ENCODE measurements at places on chromosomes 2 and 18.

DNA sequence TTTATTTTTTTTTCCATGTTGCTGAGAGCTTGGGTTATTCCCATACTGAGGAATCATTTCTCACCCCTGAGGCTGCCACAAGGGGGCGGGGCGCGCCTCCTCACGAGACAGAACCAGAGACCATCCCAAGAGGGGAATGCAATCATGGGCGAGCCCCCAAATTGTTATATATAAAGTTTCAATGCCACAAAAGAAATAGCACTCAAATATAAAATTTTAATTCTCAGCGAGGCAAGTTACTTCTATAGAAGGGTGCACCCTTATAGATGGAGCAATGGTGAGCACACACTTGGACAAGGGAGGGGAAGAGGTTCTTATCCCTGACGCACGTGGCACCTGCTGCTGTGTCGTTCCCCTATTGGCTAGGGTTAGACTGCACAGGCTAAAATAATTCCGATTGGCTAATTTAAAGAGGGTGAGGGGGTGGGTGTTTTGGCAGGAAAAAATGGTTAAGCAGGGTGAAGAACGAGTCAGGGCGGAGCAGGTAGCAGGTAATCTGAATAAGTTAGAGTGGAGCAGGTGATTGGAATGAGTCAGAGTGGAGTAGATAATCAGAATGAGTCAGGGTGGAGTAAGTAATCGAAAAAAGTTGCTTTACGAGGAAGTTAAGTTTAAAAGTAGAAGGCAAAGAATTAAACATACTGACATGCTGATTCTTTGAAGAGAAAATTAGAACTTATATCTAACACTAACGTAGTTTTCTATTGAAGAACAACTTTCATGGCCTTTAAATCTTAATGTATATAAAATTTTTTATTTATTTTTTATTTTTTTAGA lies 177.5 kb downstream of the MTCL1 start:
- peak; percentile 70 for DNase-seq

DNA sequence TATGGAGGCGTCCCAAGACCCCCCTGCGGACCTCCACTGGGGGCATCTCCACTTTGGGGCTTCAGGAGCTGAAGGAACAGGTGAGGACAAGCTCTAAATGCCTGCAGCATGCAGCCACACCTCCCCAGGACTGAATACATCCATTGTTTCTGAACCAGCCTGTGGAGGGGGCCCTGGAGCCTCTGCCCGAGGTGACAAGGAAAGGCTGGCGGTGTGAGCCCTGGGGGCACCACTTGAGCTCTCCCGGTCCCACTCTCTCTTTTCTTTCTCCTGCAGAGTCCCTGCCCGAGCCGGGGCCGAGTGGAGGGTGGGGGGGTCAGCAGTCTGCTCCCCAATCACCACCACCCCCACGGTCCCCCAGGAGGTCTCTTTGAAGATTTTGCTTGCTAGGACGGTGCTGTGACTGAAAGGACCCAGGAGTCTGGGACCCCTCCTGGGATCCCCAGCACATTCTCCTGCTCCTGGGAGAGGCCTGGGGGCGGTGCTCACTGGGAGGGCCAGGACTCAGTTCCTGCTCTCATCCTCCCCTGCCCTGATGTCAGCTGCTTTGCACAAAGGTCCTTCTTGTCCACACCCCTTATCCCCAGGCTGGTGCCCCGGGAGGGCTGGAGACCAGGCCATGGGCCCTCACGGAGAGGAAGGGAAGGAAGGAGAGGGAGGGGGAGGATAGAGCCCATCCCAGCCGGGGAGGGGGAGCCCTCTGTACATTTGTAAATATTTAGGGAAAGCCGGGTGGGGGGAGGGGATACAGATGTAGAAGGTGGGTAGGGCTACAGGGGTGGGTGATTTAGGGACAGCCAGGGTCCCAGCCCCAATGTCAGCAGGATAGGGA lies 5.7 kb downstream of the CHPF start:
- peak; percentile 17 for DNase-seq

- no peak for DNase-seq
Observed at GRCh38 chr2:60221098-60221497, 332.4 kb downstream of the BCL11A start.

- no peak for DNase-seq
Observed at GRCh38 chr2:151056870-151057269, 204.8 kb downstream of the RBM43 start.

DNA sequence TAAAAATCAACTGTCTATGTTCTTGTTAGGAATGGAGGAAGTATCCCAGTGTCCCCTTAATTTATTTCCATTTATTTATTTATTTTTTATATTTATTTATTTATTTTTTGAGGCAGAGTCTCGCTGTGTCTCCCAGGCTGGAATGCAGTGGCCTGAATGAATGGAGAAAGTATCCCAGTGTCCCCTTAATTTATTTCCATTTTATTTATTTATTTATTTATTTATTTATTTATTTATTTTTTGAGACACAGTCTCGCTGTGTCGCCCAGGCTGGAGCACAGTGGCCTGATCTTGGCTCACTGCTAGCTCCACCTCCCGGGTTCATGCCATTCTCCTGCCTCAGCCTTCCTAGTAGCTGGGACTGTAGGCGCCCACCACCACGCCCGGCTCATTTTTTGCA lies 34.1 kb downstream of the MIB1 start:
- DNase-seq: no peak

DNA sequence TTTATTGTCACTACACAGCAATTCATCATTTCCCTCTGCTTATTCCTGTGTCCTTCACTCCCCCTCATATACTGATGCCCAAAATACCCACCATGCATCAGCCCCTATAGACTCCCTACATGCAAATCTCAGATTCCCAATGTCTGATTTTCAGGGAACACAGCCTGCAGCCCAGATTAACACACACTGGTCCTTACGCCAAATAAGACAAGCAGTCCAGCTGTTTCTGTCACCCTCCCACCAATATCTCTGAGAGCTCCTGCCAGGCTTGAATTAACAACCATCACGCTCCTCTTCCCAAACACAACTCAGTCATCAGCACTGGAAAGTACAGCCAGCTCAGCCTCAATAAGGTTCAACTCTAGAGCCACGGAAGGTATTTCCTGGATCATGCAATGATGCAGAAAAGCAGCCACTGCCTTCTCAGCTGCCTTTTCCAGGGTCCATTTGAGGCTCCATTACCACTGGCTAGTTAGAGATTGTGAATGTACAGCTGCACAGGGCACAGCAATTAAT lies 39.0 kb upstream of the SLC35F5 start:
- DNase-seq: no peak

GRCh38 chr18:49926106-49926745 lies 112.9 kb upstream of the ACAA2 start:
- DNase-seq: no peak

DNA sequence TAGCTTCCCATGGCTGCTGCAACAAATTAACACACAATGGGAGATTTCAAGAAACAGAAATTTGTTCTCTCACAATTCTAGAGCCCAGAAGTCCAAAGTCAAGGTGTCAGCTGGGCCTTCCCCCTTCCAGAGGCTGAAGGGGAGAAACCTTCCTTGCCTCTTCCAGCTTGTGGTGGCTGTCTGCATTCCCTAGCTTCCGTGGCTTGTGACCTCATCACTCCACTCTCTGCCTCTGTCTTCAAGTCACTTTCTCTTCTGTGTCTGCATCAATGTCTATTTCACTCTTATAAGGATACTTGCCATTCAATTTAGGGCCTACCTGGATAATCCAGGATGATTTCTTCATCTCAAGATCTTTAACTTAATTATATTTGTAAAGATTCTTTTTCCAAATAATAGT lies 16.8 kb upstream of the SRBD1 start:
- DNase-seq: no peak

- no peak for DNase-seq
Observed at GRCh38 chr2:209441541-209441940, 17.7 kb downstream of the MAP2 start.

DNA sequence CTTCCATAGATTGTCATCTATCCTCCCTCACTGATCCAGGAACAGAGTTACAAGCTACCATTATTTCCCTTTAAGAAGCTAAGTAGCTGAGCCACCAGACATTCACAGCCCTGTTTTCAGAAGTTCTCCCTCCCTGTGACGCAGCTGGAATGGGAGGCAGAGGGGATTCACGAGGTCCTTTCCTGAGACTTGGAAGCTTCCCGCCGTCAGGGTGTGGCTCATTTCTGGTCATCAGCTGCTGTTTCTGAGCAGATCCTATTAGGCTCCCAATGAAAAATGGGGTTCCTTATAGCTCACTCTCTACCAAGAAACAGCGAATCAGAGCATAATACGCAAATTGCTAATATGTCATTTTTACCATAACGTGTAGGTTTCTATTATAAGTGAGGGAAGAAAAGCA lies 559.3 kb upstream of the ID2 start:
- DNase-seq: no peak

GRCh38 chr2:32504877-32505478 lies 122.9 kb upstream of the TTC27 start:
- no peak for DNase-seq

DNA sequence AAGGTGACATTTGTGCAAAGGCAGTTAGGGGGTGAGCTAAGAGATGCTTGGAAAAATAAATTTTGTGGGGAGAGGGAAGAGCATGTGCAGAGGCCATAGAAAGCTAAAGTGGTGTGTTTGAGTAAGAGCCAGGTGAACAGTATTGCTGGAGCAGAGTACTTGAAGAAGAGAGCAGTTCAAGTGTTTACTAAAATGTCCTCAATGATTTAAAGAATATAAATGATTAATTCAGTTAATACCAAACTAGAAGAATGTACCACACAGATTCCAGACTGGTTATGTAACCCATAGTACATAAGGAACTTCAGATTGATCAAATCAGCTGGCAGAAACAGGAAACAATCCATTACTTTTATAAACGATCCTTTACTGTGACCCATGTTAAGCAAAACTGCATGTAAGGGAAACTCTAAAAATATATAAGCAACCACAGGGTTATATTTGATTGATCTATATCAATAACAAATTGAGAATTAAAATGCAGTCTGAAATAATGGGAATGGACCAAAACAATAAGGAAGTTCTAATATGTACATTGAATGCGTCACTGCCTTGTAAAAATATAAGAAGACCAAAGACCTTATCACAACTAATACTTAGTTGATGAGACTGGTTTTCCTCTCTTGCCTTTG lies 76.9 kb downstream of the LDAH start:
- peak; percentile 86 for DNase-seq

DNA sequence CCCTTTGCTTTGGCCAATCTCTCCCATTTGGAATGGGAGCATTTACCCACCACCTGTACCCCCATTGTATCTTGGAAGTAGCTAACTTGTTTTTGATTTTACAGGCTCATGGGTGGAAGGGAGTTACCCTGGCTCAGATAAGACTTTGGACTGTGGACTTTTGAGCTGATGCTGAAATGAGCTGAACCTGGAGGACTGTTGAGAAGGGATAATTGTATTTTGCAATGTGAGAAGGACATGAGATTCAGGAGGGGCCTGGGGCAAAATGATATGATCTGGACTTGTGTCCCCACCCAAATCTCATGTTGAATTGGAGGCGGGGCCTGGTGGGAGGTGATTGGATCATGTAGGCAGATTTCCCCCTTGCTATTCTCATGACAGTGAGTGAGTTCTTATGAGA lies 58.6 kb upstream of the ZFP36L2 start:
- DNase-seq: no peak

DNA sequence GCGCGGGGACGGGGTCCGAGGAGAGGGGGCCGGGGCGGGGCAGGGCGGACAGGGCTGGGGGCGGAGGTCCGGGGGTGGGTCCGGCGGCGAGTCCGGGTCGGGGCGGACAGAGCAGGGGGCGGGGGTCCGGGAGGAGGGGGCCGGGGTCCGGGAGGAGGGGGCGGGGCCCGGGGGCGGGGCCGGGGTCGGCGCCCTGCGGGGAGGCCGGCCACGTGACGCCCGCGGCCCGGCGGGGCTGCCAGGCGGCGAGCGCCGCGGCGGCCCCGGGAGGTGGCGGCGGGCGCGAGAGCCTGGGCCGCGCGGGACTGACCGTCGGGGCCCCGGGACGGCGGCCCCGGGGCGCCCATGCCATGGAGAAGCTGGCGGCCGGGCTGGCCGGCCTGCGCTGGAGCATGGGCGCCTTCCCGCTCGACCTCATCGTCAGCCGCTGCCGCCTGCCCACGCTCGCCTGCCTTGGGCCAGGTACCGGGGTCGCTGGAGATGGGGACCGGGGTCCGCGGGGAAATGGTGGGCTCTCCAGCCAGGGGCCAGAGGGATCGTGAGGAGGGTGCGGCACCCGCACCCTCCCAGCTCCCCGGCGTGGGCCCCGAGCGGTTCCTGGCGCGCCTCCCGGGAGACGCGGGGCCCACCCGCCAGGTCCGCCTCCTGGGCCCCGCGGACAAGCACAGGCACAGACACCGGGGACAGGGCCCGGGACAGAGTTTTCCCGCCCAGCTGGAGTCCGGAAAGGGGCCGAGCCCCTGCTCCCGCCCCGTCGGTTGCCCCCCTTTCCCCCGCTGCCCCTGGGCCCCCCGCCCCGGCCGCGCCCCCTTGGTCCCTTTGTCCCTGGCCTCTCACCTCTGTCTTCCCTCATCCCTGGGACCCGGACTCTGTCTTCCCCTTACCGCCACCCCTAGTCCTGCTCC lies at the start of gene GAREM2:
GAREM2 (plus strand) TSS at position 218 of the 905 bp plus-strand sequence; CDS start at position 351, 133 bp downstream.
- DNase-seq: peak; percentile 38

- peak; percentile 6 for DNase-seq
Observed at GRCh38 chr2:117958186-117958585, 55.7 kb downstream of the CCDC93 start.

DNA sequence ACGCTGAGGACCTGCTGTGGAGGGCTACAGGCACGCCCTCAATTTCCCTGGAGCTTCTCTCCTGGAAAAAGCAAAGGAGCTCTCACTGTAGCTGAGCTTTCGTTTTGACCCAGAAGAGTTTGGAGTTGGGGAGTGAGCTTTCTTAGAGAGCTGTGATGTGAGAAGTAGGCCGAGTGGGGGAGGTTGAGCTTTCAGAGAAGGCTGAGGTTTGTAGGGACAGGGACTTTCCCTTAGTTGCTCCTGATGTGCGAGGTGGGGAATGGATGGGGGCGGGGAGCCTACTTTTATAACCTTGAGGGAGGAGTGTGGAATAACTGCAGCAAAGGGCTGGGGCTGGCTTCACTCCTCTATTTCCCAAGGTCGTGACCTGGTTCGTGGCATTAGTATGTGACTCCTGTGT lies 47.1 kb downstream of the ZNF532 start:
- DNase-seq: no peak

- DNase-seq: no peak
Observed at GRCh38 chr2:7191932-7192331, 274.7 kb downstream of the RNF144A start.

DNA sequence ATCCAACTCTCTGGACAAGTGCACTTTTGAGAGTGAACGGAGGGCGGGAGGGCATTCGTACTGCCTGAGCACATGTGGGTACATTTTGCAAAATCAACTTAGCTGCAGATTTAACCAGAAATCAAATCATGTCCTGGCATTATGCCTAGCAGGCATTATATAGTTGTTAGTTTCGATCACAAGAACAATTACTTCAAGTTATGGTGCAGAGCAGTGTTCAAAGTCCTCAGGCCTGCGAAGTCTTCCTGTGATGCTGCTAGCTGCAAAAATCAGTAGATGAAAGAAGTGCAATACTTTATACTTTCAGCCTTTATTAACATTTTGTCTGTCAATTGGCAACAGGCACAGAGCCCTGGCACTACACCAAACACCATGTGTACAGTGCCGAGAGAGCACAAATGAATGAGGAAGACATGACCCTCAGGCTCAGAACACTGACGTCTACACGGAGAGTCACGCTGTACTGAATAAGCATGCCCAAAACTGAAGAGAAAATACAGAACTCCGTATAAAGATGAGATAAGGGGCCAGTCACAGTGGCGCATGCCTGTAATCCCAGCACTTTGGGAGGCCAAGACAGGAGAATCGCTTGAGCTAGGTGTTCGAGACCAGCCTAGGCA lies 92.1 kb upstream of the CREB1 start:
- no peak for DNase-seq
